Activated CD4-positive, alpha-beta T cell treated with anti-CD3 and anti-CD28 coated beads, Interleukin-10, Interleukin-2, amounts not matched to agents 100 ng/mL and 50 ng/mL, durations not matched to agents 16 hours and 8 hours (primary cell): ENCODE measurements at places on chromosomes 13 and 19.
A peak's percentile ranks its signal among the peaks of the same experiment; 100 is the strongest.

DNA sequence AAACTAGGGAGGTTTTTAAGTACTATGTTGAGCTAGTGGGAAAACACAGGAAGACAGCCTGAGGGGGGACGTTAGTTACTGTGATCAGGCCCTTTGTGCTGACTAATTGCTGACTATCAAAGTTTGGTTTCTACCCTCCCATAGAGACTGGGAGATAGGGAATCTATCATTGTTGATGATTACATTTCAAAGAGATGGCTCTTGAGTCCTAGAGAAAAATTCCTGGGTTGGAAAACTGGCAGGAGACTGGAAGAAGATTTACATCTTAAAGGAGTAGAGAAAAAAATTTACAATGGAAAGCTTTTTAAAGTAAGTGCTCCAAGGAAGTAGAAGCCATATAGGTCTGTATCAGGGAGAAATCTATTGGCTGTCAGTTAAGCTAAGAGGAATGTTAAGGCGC lies 522.0 kb upstream of the KLHL1 start:
- no peak for DNase-seq

- peak; percentile 77 for DNase-seq
These were observed 1.8 kb upstream of the APOE start for GRCh38 chr19:44903602-44904425.

- DNase-seq = no peak
These were observed 814.7 kb upstream of the ATXN8OS start for GRCh38 chr13:69292789-69293425.

DNA sequence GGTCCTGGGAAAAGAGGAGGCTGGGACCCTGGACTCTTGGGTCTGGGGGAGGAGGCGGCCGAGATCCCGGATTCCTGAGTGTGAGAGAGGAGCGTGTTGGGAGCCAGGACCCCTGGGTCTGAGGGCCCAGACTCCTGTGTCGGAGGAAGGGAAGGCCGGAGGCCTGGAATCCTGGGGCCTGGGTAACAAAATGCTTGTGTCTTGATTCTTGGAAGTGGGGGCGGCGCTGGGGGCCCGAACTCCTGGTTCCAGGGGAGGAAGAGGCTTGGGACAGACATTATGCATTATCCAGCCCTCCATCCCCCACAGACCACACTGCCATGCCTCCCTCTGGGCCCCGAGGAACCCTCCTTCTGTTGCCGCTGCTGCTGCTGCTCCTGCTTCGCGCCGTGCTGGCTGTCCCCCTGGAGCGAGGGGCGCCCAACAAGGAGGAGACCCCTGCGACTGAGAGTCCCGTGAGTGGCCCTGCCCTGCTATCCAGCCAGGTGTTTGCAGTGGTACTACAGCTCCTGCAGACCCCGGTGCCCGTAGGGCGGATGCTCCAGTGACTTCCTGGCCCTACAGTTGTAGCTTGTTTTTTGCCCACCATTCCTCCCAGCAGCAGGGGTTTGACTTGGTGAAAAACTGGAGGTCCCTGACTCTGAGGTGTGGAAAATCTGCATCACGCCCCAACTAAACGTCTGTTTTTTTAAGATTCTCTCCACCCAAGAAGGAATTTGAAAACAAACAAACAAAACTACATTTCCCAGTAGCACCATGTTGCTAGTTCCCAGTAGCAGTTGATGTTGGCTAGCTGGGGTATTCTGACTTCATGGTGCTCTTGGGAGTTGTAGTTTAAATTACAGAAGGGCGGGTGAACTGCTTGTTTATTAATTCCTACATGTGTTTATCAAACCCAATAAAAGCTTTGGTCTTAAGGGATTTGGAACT lies 630 bp downstream of the NUCB1 start:
- peak; percentile 65 for DNase-seq

DNA sequence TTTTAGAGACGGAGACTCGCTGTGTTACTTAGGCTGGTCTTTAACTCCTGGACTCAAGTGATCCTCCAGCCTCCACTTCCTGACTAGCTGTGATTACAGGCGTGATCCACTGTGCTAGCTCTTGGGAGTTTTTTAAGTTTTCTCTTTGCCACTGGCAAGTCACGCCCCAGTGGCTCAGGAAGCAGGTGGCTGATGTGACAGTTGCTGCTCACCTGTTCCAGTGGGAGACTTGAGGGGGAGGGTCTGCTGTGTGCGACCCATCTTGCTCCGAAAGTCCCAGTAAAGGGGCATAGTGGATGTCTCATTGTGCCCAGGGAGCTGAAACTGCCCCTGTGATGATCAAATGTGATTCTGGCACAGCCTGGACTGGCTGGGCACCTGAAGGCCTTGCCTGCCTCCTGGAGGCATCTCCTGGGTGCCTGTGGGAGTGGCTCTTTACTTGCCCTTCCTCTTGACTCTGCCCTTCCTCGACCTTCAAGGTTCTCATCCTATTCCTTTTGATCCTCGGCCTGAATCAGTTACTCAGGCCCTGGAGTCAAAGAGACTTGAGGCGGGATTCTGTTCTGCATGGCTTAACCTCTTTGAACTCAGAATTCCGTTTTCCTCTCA lies 7.8 kb downstream of the SMARCA4 start:
- DNase-seq = no peak

DNA sequence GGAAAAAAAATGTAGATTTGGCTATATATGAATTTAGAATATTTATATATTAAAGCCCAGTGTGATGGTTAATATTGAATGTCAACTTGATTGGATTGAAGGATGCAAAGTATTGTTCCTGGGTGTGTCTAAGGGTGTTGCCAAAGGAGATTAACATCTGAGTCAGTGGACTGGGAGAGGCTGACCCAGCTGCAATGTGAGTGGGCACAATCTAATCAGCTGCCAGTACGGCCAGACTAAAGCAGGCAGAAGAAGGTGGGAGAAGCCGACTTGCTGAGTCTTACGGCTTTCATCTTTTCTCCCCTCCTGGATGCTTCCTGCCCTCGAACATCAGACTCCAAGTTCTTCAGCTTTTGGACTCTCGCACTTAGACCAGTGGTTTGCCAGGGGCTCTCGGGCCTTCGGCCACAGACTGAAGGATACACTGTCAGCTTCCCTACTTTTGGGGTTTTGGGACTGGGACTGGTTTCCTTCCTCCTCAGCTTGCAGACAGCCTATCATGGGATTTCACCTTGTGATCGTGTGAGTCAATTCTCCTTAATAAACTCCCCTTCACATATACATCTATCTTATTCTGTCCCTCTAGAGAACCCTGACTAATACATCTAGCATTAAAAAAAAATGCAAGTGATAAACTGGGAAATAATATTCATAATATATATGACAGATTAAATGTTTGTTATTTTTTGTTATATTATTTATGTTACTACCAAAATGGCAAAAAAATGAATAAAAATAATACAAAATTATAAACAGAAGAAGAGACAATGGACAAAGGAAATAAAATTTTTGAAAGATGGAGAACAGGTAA lies 122.4 kb downstream of the DLEU7 start:
- DNase-seq = no peak

- DNase-seq = no peak
These were observed 69.0 kb upstream of the PCDH9 start for GRCh38 chr13:67299072-67299635.

- DNase-seq = no peak
These were observed 39.6 kb upstream of the FREM2 start for GRCh38 chr13:38647312-38647711.

DNA sequence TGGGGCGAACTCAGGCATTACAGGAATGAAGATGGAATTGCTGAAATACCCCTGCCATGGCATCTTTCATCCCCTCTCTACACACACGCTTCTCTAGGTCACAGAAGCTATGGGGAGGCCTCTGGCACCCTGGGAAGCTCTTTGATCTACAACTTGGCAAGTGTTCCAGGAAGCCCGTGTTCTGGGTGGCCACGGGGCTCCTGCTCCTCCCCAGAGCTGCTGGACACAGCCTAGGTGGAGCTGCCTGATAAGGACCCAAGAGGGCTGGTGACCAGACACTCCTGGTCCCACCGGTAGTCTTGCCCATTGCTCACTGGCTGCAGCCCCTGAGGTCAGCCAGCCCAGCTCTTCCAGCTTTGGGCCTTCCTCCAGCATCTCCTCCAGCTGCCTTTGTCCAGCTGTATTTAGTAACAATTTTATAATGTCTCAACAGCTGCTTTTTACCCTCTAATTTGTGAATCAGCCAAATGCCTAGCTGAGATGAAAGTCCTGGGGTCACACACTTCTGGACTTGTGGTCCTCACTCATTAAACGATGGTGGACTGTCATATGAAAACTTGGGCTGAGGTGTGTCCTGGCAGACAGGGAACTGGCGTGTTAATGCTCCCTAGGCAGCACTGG lies 72.8 kb upstream of the SPATA13 start:
- DNase-seq = no peak

DNA sequence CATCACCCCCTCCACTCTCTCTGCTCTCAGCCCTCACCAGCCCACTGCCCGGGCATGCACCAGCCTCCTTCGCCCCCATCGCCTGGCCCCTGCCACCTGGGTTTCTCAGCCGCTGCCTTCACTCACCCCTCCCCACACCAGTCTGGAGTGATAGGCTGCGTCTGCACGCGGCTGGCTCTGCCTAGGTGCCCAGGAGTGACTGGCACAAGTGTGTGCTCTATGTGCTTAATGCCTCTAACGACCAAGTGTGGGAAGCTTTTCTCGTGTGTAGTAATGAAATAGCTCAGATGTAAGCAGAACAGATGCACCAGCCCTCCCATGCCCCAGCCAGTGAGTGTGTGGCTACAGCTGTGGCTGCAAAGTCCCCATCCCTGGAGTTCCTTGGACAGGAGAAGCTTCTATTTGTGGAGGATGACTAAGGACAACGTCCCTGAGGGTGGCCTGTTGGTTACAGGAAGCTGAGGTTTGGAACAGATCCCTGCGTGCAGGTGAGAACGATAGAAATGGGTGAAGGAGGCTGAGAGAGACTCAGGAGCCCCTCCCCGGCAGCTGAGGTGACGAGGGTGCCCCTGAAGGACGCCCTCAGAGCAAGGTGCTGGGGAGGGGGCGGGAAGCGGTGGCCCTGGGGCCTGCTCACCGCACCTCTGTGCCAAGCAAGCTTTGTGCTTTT lies 35.6 kb downstream of the ATP11A start:
- DNase-seq = peak; percentile 24

- DNase-seq = no peak
These were observed 28.7 kb upstream of the FRY start for GRCh38 chr13:32002873-32003272.

DNA sequence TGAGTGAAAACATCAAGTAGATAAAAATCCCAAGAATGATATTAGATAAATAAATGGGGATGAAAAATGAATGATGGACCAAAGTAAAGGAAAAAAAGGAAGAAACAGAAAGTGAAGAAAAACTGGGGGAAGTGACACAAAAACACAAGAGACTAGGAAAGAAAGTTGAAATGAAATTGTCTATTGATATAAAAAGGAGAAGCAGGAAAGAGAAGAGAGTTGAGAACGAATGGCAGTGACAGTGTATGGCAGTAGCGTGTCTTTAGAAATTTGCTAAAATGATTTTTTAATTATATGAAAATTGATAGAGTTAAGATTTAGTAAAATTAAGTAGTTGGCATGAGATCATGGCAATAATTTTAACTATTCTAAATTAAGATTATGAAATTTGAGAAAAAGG lies 36.3 kb upstream of the SGCG start:
- DNase-seq = no peak

GRCh38 chr13:51113186-51113881 lies 2.3 kb upstream of the C13orf42 start:
- DNase-seq = no peak

GRCh38 chr13:112991609-112992008 lies 22.6 kb downstream of the MCF2L start:
- no peak for DNase-seq

DNA sequence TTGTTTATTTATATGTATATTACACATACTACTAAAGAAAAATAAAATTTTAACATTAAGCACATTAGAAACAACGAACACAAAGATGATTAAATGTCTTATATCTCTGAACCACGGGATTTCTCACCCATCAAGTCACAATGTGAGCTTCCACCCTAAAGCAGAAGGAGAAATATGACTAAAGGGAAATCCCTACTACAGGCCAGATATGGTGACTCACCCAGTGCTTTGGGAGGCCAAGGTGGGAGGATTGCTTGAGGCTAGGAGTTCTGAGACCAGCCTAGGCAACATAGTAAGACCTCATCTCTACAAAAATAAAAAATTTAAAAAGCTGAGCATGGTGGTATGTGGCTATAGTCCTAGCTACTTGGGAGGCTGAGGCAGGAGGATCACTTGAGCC lies 24.6 kb downstream of the DCT start:
- peak; percentile 13 for DNase-seq

DNA sequence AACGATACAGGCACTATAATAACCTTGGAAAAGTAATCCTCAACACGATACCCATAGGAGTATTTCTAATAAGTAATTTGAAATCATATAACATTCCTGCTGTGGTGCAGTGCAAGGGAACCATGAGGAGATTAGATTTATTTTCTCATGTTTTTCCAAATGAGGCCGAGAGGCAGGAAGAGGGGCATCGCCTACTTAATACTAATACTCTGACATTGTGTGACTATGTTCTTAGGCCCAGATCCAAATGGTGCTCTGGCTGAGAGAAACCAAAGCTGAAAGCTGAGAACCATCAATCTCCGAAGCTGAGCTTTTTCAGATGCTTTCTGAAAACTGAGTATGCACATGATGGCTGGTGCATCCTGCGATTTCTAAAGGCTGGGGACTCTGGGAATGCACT lies 248.0 kb upstream of the MAB21L1 start:
- DNase-seq = no peak

DNA sequence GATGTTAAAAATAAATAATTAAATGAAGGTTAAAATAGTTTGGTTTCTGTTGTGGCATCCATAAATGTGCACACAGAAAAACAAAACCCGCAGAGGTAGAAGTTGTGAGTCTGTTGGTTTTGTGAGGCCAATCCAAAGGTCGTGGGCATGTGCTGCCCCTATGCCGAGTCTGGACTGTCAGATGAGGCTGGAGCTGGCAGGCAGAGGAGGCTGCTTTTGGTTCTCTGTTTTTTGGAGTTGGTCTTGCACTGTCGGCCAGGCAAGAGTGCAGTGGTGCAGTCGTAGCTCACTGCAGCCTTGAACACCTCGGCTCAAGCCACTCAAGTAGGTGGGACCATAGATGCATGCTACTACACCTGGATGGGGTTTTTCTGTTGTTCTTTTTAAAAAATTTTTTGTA lies 43.7 kb downstream of the TSSK6 start:
- DNase-seq = no peak

DNA sequence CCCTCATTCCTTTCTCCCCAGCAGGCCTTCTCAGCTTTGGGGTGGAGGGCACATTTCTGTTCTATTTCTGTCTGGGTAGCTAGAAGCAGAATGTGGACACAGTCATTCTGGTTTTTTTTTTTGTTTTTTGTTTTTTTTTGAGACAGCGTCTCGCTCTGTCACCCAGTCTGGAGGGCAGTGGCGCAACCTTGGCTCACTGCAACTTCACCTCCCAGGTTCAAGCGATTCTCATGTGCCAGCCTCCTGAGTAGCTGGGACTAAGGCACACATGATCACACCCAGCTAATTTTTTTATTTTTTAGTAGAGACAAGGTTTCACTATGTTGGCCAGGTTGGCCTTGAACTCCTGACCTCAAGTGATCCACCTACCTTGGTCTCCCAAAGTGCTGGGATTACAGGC lies 20.3 kb downstream of the CLPTM1 start:
- no peak for DNase-seq

GRCh38 chr19:41930926-41931592 lies 2.8 kb upstream of the ERFL start:
- no peak for DNase-seq
